Central memory CD8-positive, alpha-beta T cell (primary cell): ENCODE measurements at places on chromosomes 7 and 10.

GRCh38 chr7:135328053-135328452, 94.4 kb downstream of the STRA8 start:
- DNase-seq = no peak

DNA sequence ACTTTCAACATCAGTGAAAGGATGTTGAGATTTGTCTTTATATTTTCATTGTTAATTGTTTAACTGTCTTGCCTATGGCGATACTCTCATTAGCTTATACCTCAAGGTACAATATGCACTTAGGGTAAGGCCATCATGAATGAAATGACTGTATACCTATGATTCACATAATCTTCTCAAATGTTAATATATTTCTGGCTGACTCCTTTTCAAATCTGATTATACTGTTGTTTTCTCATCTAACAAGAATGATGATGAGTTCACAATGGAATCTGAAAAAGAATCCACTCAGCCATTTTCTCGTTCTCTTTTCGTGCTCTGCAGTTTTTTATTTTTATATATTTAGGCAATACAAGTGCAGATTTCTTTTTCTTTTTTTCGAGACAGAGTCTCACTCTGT, 159.1 kb downstream of the ARHGAP12 start:
- DNase-seq = no peak

- DNase-seq = no peak
Measured at GRCh38 chr7:128215281-128215680, 25.8 kb upstream of the LEP start.

GRCh38 chr7:78862411-78862900, 591.0 kb downstream of the MAGI2 start:
- DNase-seq = no peak

GRCh38 chr10:104052431-104052830, 33.2 kb downstream of the COL17A1 start:
- DNase-seq = no peak

DNA sequence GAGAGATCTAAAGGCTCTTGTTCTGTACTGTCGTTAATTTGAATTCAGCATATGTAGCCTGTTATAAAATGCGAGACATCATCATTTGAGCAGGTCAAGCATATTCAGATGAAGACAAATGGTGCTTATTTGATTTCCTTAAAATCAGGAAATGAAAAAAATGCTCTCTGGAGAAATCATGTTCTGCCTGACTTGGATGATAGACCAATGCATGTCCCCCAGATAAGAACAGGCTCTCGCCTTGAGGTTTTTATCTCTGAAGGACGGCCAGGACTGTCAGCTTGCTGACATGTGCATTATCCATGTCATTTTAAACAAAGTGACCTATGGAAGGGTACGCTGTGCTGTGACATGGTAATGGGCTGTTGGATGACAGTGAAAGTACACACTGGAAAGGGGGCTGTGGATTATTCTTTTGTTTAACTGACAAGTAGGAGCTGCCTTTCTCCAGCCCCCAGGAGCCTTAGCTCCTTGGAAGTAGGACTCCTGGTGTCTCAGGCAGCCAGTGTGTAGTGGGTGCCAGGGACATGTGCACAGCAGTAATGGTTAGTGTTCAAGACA, 695.1 kb upstream of the GALNT17 start:
- no peak for DNase-seq

DNA sequence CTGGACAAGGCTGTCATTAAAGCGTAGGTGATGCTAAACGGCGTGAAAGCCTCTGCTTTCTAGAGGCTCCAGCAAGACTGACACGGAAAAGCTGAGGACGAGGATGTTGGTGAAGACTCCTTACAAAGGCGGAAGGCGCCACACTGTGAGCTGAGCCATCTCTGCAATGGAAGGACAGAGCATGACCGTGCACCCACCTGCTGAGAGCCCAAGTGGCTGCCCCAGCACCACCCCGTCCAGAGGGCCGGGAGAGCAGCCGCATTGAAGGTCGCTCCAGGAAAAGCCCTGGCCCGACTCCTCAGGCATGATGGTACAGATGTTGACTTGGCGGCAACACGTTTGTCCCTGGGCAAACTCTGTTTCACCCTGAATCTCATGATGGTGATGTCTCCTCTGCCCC, 492.7 kb downstream of the DNAJB6 start:
- DNase-seq = no peak

DNA sequence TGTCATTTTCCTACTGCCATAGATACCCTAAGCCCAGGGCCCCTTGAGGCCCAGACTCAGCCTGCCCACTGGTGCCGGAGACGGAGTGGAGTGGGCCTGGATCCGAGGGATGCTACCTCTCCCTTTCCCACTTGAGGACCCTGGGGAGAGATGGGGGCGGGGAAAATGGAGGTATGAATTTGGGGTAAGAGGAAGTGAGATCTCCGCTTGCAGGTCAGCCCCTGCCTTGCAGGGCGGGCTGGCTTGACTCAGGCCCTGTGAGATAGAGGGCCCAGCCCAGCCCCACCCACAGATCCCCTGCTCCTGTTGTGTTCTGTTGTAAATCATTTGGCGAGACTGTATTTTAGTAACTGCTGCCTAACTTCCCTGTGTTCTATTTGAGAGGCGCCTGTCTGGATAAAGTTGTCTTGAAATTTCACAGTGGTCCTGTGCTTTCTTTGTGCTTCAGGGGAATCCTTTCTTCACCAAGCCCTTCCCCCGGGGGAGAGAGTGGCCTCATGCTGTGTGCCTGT, 13.2 kb downstream of the YKT6 start:
- DNase-seq = no peak

GRCh38 chr7:106071356-106071998, 40.6 kb downstream of the SYPL1 start:
- no peak for DNase-seq

GRCh38 chr10:86942441-86943315, 14.7 kb downstream of the MMRN2 start:
- no peak for DNase-seq

GRCh38 chr7:26777385-26777784, 87.0 kb downstream of the SKAP2 start:
- no peak for DNase-seq

GRCh38 chr7:103068414-103069403, 5.9 kb downstream of the FBXL13 start:
- no peak for DNase-seq

GRCh38 chr10:47326927-47327330, 4.7 kb downstream of the GDF2 start:
- no peak for DNase-seq

DNA sequence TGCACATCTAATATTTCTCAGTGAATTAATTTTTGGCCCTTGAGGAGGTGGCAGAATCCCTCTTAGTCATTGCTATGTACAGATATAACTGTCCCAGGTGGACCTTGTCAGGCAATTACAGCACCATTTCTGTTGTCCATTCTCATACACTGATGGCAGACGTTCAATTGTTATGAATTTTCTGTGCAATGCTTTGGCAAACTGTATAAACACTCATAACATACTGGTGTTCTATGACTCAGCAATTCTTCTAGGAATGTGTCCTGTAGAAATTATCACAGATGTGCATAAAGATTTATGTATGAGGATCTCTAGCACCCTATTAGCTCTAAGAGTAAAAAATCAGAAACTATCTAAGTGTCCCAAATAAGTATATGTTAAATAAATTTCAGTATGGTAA, 80.8 kb downstream of the DNAJB9 start:
- no peak for DNase-seq

- no peak for DNase-seq
Measured at GRCh38 chr10:12559578-12560178, 210.3 kb downstream of the CAMK1D start.

DNA sequence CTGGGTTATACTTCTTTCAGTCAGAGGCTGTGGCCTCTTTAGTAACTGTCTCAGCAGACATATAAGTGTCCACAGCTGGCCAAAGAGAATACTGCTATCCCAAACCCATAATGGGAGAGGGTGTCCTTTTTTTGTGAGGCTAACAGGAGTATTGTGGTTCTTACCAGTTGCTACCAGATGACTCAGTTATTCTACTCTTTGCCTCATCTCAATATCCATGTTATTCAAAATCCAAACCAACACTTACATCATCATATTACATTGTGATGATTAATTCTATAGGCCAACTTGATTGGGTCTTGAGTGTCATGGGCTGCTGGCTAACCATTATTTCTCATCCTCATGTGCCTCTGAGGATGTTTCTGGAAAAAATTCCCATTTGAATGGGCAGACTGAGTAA, 120.9 kb downstream of the TMEM168 start:
- no peak for DNase-seq

DNA sequence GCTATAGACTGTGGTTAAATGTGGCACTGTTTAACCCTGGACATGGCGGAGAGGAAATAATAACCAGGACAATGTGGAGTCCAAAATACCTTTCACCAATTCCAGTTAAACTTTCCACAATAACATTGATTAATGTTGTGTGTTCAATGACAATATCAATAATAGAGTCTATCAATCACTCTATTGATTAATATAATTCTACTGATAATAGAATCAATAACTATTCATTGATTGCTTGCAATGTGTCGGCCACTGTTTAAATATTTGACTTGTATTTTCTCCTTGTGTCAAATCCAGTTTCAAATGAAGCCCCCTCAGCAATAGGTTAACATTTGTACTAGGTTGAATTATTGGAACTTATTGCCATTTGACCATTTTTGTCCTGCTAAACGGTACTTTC, 187.0 kb downstream of the PTPN20 start:
- no peak for DNase-seq

GRCh38 chr10:79107736-79108264, 39.0 kb downstream of the ZMIZ1 start:
- DNase-seq = no peak

- no peak for DNase-seq
Measured at GRCh38 chr10:132229096-132229495, 42.3 kb downstream of the DPYSL4 start.

DNA sequence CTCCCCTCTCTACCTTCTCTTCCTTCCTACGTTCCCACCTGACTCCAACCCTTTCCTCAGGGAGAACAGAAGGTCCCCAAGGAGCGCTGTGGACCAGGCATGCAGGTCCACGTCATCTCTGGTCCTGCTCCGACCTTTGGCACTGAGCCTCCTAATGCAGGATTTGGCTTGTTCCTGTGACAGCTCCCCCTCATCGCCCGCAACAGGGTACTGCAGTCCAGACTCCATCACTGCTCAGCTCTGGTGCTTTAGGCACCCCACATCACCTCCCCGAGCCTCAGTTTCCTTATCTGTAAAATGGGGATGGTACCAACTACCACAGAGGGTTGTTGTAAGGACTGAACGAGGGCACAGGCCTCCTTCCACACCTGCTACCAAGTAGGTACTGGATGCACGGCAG, 54.6 kb downstream of the FHIP2A start:
- no peak for DNase-seq

- DNase-seq = no peak
Measured at GRCh38 chr10:61040399-61041016, 96.5 kb upstream of the RHOBTB1 start.

GRCh38 chr10:75403939-75404814, 2.6 kb upstream of the ZNF503 start:
- no peak for DNase-seq

DNA sequence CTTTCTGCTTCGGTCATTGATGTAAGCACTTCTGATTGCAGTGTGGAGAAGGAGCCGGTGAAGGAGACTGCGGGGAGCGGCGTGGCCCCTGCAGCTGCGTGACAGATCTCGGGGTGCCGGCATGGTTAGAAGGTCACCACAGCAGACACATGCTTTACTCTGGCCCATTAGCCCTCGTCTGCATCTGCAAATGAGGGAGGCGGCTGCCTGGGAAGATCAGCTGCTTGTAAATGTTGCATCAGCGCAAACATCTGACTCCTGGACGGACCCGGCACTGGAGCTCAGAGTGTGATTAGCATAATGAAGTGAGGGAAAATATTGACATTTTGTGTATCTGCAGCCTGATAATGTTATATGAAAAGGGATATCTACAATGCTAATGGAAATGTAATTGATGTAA, 30.5 kb upstream of the MNX1 start:
- DNase-seq = no peak

GRCh38 chr7:51121931-51122425, 194.6 kb downstream of the COBL start:
- no peak for DNase-seq

- DNase-seq = no peak
Measured at GRCh38 chr7:147586526-147586925, 1004.0 kb upstream of the C7orf33 start.

DNA sequence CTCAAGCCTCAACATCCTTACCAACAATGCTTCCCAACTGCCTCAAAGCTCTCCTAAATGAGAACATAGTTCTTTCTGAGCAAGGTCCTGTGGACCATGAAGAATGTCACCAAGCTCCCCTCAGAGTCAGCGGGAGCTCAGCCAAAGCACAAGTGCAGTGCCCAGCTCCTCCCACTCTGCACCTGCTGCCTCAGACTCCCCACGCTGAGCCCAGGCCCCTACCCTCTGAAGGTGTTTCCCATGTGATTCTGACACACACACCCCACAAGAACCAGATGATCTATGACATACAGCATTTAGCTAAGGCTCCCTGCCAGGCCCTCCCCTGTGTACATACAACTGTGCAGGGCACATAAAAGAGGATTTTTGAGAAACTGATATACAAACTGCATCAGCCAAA, 19.2 kb downstream of the ERCC6 start:
- DNase-seq = no peak

DNA sequence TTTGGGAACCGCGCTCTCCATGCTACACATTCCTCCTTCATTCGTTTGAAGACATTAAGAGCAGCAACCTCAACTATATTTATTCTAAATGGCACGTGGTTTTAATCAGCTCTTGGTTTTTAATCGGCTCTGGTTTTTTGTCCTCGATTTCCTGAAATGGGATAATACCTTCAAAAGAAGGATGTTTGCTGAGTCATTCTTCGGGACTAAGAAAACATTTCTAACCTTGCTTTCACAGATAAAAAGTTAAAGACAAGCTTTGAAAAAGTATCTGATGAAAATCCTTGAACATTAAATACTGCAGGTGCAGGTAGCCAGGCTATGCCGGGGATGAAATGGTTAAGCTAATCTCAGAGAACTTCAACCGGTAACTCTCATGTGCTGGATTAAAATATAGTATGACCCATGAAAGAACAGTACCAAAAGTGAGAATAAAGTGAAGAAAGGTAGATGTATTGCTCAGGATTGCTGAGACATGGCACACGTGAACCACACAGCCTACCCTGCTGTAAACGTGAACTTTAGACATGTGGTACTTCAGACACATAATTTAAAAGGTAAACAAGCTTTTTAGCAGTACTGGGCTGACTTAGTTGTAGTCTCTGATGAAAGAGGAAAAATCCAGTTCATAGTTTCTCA, 89.1 kb downstream of the PTPRN2 start:
- DNase-seq = no peak

DNA sequence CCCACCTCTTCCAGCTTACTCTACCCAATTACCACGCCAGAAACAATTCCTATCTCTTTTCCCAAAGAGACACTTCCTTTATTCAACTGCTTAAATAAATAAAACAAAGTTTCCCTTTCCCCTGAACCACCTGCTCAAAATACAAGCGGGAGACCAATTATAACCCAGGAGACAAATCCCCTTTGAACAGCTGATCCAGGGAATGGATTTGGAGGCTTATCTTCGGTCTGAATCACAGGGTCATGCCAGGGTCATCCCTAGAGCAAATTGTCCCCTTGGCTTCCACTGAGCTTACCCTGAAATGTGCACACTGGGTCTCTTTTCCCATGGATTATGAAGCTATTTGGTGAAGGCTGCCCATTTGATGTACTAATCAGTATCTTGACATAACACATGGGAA, 99.9 kb upstream of the JAZF1 start:
- DNase-seq = no peak

- DNase-seq = no peak
Measured at GRCh38 chr10:47165168-47165710, 134.8 kb upstream of the GDF10 start.
